GM12864 (cell line): ENCODE measurements at places on chromosomes 3 and 15.

- no peak for DNase-seq
Observed at GRCh38 chr15:83565553-83566159, 88.3 kb upstream of the ADAMTSL3 start.

DNA sequence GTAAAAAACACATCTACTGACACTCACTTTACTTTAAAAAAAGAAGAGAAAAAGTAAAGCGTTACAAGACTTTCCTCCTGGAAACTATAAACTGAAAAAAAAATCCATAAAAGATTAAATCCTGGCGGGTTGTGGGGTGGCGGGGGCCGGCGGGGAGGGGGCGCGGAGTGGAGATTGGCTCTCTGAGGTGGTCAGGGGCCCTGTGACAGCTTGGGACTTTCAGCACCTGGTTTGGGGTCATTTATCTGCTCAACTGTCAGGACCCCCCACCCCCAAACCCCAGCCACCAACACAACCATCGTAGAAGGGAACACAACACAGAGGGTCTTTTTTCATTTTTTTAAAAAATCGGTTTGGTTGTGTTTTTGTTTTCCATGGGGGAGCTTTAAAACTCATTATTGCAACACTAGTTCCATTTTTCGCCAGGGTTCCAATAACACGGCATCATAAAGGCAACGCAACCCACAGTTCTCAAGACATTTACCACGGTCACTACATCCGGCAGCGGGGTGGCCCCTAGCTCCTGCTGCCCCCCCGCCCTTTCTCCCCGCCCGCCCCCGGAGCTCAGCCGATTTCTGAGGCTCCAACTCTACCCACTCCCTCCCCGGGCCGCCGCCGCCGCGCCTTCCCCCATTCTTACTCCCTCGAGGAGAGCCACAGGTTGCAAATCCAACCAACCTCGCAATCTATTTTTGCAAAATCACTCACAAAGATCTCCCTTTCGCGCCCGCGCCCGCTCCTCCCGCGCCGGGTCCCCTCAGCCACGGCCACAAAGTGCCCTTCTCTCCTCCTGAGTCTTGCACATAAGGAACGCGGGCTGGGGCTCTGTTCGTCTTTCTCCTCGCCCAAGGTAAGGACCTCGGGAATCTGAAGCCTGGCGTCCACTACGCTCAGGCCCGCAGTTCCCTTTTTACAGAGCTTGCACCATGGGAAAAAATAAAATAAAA is 1.8 kb downstream of the BCL6 start:
- no peak for DNase-seq

DNA sequence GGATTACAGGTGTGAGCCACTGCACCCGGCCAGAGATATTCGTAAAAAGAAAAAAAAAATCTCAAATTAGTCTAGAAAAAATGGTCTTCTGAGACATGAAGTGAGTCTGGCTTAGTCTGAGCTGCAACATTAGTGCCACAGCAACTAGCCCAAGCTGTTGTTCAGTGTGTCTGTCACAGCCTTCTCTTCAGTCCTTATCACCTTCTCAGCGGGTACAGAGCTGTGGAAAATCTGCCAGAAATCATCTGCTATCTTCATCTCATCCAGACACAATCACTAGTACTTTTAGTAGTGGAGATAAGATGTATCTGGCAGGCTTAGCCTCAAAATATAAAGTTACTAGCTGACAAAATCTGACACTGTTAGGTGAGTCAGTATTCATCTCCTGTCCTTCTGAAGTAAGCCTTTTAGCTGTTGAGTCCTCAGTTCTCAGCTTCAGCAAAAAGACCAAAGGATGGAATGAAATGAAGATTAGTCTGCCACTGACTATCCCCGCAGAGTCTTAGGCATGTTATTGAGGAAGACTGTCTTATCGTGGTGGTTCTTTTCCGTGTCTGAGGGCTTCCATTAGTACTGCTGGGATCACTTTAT is 120.5 kb upstream of the CGNL1 start:
- DNase-seq = no peak

- no peak for DNase-seq
Observed at GRCh38 chr15:60726576-60726975, 247.6 kb upstream of the ICE2 start.

- no peak for DNase-seq
Observed at GRCh38 chr15:78615151-78615589, 5.6 kb downstream of the CHRNA3 start.

DNA sequence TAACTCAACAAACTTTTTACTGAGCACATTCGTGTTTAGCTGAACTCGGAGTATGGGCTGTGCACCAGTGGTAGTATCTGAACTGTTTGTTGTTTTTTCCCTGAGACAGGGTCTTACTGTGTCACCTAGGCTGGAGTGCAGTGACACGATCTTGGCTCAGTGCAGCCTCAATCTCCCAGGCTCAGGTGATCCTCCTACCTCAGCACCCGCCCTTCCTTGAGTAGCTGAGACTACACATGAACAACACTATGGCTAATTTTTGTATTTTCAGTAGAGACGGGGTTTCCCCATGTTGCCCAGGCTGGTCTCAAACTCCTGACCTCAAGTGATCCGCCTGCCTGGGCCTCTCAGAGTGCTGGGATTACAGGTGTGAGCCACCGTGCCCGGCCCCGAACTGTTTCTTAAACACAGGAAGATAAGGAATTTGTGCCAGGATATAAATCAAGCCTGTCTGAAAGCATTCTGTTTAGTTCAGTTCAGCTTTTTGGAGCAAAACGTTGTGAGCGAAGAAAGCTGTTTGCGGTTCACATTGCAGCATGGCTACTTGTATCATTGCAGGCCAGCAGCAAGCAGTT is 40.4 kb upstream of the SKOR1 start:
- no peak for DNase-seq

GRCh38 chr3:149891621-149892020 is 78.6 kb downstream of the RNF13 start:
- no peak for DNase-seq

GRCh38 chr3:14396031-14396692 is 6.2 kb upstream of the SLC6A6 start:
- no peak for DNase-seq

DNA sequence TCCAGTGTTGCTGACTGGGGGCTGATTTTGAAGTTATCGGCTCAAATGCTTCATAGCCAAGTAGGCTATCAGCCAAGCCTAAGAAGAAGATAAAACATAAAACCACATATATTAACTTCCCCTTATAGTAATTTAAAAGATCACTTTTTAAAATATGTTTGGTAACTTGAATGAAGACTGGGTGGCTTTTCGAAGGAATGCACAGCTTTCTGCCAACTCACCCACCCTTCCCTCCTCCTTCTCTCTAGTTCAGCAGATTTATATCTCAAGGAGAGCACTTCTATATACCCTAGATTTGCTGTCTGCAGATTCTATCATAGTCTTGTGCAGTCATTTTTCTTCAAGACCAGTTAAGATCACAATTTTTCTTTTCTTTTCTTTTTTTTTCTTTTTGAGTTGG is 189.4 kb upstream of the CHRM5 start:
- no peak for DNase-seq

GRCh38 chr3:112038863-112039262 is 4.3 kb downstream of the TMPRSS7 start:
- peak; percentile 7 for DNase-seq

GRCh38 chr3:59873576-59874230 is 823.9 kb upstream of the CFAP20DC start:
- no peak for DNase-seq

- DNase-seq = no peak
Observed at GRCh38 chr3:51984269-51984647, 923 bp downstream of the ACY1 start.

GRCh38 chr3:141900343-141900742 is 23.9 kb downstream of the ATP1B3 start:
- no peak for DNase-seq

DNA sequence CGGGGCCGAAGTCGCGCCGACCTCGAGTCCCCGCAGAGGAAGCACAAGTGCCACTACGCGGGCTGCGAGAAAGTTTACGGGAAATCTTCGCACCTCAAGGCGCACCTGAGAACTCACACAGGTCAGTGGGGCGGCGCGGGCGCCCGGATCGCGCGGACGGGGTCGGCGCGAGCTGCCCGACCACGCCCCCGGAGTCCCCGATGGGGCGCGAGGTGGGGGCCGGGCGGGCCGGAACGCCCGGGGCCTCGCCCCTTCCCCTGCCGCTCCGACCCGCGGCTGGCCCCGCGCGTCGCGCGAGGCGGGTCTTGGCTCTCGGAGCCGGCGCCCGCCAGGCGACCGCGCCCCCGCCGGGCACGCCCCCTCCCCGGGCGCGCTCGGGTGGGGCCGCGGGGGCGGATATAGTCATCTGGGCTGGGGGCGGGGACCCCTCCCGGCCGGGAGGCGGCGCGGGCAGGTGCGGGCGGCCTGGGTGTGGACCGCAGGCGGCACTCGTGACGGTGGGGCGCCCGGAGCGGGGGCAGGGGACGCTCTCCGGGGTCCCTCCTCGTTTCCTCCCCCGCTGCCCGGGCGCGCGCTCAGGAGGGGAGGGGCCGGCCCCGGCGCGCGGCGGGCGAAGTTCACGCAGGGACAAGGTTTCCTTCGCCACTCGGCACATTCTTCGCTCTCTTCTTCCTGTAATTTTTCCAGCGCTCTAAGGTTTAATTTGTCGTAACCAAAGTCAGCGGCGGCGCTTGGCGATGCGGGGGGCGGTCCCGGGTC is 1.2 kb downstream of the KLF13 start:
- DNase-seq = no peak

DNA sequence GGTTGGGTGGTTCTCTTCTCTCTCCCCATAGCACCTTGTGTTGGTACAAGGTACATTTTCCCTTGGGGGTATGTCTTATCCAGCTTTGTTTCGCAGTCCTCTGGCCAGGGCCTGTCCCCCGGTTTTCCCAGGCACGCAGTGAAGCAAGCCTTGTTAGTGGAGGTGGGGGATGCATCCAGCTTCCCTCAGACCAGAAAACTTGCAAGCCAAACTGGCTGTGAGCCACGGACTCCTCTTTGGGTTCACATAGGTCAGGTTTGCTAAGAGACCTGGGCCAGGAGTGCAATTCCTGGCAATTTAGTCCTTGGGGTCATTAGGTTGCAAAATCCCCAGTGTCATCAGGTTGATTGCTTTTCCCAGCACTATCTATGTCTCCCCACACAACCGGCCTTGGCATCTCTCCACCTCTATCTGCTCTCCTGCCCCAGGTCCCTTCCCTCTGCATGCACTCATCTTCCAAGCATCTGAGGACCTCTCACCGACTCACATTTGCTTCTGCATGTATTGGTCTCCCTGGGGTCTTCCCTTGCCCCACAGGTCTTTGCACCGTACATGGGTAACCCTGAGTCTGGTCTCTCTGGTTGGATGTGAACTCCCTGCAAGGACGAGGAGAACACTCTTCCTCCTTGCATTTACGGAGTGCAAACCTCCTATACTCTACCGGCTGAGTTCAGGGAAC is 34.2 kb downstream of the BCL2L10 start:
- no peak for DNase-seq

GRCh38 chr3:16559653-16560365 is 45.4 kb downstream of the DAZL start:
- DNase-seq = no peak

DNA sequence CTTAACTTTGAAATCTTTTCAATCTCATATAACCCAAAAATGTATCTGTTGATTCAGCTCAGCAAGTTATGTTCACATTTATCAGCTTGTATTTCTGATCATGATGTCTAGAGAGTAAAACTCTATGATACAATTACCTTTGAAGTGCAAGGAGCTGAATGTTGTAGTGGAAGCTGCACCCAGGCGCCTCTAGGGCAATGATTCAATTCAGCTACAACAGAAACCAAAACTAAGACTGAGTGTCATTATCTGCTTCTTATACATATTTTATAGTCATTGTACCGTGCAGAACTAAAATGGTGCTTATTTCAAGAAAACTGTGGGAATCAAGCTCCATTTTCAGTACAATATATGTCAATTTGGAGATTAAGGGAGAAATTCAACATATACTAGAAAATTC is 1237.5 kb downstream of the ZPLD1 start:
- no peak for DNase-seq

DNA sequence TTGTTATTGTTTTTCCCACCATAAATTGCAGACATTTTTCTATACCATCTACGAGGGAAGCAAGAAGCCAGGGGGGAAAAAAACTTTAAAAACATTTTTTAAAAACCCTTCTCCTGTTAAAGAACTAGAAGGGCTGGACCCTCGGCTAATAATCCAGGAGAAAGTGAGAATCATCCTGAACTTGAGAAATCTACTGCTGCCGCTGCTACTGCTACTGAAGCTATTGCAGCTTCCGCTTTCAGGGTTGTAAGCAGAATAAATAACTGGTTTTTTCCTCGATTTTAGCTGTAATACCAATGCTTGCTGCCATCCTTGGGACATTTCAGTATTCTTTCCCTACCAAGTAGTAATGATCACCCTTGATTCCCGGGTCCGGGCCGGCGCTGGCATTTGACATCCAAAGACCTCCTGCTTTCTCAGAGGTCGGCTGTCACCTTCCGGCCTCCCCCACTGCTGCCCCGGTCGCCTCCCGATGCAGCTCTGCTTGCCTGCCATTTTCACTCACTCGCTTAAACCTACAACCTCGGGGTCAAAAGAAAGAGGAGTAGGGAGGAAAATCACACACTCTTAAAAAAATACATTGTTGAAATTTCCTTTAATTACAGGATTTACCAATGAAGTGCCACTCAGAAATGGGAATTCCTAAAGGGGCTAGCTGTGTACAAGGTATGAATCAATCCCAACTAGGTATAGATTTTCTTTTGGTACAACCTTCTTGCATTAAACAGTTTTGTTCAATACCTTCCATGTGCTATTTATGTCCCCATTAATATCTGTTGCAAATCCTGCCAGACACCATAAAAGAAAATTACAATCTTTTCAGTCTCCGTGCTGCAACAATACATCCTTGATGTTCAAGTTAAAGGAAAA is 674 bp upstream of the MECOM start:
- DNase-seq = no peak

DNA sequence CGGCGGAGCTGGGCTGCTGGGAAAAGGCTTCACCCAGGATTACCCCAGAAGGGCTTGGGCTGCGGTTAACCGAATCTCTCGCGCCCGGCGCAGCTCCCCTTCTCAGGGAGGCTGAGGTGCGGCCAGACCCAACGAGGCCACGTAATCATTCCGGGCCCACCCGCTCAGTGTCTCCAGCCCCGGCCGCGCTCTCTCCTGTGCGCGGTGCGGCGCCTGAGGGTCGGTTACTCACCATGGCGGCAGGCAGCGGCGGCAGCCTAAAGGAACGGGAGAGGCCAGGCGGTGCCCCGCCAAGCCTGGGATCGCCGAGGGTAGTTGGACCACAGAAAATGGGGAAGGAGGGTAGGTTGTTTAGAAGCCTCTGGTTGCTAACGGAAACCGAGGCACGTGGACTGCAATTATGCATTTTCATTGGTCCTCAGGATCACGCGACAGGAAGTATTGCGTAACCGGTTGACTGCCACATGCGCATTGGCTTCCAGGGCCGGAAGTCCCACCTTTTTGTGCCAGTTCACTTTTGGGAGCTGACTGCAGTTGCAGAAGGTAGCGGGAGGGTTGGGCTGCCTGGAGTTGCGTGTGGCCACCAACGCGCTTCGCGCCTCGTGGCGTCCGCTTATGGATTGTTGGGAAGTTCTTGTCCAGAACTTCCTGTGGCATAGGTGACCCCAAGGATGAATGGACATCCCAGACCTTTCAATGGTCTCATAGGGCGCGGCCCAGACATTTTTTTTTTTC is at the start of gene LZTFL1:
Gene LZTFL1, minus strand, starts transcription at position 363 of the 735 bp plus-strand sequence. Its CDS starts 128 bp downstream, at position 235.
- peak; percentile 93 for DNase-seq

DNA sequence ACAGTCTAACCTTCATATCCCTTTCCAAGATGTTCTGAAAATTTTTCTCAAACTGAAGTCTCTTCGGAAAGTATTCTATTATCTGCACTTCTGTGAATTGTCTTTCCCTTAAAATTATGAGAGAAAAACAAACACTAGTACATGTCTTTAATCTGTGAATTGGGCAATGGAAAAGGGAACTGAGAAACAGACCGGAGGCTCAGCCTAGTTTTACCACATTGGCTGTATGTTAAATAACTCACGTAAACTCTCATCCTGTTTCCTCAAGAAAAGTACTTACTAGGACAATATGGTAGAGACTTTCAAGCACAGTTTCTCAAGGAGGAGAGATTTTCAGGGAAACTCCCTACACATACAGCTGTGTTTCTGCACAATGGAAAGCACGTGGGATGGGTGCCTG is 982.2 kb upstream of the SEMA6D start:
- DNase-seq = no peak
